ENCODE measurements at places on chromosomes 1 and 21.

DNA sequence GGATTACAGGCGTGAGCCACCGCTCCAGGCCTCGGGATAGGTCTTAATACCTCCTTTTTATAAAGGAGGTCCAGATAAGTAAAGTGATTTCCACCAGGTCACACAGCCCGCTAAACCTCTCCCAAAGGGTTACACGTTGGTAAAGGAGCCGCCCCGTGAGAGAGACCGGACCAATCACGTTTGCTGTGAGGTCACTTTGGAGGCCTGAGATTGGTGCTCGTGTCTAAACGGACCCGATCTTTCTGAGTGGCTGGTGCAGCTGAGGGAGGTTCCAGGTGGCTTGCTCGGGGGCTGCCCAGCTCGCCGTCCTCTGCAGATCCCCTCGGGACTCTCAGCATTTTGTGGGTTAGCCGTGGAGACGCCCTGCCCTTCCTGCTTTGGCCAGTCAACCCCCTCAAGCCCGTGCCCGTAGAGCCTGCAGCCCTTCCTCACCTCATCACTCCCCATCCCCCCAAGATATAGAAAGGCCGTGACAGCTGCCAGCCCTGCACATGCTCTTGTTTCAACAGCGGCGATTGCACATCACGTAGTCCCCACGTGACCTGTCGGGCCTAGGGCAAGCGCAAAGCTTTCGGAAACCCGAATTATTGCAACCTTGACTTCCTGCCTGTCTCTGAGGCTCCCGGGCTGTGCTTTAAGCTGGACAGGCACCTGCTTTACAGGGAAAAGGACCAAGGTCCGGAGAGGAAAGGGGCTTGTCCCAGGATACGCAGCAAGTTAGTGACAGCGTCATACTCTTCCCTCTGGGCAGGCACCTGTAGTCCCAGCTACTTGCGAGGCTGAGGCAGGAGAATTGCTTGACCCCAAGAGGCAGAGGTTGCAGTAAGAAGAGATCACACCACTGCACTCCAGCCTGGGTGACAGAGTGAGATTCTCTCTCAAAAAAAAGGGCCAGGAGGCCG is 5.0 kb upstream of the COA7 start:
- peak; percentile 90 for DNase-seq

DNA sequence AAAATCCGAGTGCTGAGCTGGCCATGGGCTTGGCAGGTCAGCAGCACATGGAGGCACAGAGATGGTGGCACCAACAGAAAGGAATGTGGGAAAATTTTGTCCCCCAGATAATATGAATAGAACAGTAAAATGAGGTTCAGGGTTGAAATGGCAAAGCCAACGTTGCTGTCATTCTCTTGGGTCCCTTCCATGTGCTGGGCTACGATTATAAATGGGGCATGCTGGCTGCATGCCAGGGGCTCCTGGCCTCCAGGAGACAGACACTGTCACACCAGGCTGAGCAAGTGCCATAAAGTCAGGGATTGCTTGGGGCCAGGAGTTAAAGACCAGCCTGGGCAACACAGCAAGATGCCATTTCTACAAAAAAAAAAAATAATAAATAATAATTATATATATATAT is 77.1 kb downstream of the TOMM20 start:
- no peak for DNase-seq

- DNase-seq = peak; percentile 90
These were observed 30.8 kb downstream of the RSPH1 start for GRCh38 chr21:42465008-42465802.

DNA sequence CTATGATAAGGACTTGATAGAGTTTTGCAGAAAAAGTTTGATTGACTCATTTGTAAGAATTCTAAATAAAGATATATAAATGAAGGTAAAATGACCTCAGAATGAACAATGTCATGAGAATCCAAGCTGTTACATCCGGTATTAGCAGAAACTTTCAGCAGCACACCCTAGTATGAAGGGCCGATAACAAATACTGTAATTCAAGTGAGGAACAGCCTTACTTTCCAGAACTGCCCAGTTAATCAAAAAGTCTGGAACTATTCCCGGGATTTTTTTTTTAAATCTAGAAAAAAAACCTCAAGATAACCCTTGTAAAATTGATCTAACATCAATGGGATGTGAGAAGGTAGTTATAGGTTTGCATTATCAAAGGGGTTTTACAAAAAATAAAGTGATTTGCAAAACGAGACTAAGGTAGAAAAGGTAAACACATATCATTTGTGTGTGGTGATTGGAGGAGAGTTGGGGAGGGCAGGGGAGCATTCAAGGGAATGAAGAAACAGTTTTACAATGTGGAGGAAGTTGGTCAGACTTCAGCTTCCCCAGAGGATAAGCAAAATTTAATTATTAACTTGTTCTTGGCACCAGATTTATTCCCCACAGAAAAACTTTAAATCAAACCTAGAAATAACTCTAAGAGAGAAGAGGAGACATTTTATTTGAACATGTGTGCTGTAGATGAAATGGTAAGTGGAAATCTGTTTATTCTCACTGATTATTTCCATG is 75.9 kb upstream of the VCAM1 start:
- no peak for DNase-seq

DNA sequence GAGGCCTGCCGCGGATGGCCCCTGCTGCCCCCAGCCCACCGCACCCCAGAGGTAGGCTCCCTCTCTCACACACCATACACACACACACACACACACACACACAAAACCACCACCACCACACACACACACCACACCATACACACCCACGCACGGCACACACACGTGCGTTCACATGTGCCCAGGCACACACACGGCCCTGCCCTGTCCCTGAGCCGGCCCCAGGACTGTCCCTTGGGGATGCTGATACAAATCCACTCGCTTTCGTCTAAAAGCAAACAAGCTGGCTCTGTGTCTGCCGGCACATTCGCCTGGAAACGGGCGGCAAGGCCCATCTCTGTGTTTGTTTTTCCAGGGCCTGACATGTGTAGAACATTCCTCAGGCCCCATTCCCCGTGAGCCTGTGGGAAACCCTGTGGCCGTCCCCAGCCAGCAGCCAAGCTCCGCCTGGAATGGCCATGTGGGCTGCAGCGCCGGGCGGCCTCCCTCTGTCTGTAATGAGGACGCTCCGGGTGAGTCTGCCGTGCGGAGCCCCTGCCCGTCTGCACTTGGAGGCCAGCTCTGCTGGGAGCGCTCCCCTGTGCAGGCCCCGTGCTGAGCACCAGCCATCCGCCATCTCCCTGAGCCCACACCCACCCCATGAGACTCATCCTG is 67.4 kb downstream of the DMRTB1 start:
- DNase-seq = no peak

DNA sequence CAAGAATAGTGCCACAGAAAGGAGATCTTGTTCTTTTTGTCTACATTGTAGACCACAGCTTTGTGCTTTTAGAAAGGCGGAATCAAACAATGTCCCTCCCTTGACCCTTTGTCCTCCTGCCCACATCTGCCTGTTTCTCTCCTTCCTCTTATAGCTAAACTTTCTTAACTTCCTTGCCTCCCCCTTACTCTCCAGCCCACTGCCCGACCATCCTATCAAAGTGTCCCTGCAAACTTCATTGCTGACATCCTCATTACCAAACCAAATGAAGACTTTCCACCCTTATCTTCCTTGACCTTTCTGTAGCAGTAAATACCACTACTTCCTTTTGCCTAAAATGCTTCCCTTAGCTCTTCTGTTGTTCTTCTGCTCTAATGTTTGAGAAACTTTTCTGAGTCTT is 5.0 kb downstream of the SELP start:
- DNase-seq = no peak

DNA sequence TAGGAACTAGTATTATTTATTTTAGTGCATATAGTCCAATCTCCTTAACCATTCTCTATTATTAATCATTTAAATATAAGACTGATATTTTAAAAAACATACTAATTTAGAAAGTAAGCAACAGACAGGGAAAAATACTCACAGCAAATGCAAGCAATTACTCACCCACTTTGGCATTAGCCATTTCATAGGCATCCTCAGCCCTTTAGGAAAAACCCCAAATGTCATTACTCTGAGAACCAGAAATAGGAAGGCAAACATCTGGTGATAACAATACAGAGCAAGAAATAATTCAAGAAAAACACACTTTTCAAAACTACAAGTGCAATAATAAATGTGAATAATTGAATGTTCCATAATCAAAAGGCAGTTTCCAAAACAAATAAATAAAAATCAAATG is 545.1 kb downstream of the PLPP3 start:
- no peak for DNase-seq

DNA sequence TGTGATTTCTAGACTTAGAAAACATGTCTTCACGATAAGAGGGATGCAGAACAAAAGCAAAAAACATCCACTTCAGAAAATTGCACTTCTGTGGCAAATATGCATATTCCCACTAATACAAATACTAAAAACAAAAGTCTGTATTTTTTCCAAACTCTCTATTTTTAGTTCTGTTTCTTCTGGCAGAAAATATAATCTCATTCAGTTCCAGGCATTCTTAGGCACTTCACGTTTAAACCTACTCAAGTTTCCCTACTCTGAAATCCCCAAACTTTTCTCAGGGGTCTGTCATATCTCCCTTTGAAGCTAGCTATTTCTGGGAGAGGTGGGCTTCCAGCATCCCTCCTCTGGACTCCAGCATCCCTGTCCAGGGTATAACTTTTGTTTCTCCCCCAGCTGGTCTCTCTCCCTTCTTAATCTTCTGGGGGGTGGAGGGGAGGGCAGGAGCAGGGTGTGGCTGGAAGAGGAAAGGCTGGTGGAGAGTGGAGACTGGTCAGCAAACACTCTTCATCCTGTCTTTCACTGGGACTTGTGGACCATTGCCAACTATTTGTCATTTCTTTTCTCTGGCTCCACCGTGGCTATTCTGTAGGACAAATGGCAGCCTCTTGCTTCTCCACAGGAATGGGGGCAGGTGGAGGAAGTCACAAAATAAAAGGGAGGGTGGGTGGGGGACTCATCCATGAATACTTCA is 19.6 kb upstream of the NCF2 start:
- no peak for DNase-seq

DNA sequence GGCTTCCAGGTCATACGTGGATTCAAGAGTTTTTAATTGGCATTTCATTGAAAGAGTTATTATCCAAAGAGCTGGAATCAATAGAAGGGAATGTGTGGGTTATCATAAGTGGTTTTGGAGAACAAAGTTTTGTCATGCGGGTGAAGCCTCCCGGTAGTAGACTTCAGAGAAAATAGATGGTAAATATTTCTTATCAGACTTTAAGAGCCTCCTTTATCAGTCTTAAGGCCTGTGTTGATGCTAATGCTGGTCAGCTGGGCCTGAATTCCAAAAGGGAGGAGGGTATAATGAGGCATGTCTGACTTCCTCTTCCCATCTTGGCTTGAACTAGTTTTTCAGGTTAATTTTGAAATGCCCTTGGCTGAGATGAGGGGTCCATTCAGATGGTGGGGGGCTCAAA is 89.7 kb downstream of the ITSN1 start:
- no peak for DNase-seq

GRCh38 chr1:41479000-41479807 is 5.3 kb downstream of the EDN2 start:
- DNase-seq = no peak

GRCh38 chr1:180433873-180434272 is 68.5 kb downstream of the ACBD6 start:
- no peak for DNase-seq

DNA sequence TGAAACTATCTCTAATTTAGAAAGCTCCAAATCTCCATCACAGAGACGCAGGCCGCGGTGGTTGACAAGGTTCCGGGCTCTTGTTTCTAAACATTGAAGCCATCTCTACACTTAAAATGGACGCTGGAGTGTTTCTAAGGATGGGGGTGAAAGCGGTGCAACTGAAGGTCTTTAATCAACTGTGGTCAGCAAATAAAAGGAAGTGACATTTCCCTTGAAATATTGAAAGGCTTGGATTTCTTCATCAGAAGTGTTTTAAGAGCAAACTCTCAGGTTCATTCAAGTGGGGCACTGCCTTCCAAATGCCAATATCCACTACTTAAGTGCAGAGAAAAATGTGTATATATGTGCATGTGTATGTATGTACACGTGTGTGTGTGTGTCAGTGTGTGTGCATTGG is 117.3 kb downstream of the KAZN start:
- DNase-seq = peak; percentile 46

- DNase-seq = no peak
These were observed 67.0 kb downstream of the BACH1 start for GRCh38 chr21:29365661-29366265.

DNA sequence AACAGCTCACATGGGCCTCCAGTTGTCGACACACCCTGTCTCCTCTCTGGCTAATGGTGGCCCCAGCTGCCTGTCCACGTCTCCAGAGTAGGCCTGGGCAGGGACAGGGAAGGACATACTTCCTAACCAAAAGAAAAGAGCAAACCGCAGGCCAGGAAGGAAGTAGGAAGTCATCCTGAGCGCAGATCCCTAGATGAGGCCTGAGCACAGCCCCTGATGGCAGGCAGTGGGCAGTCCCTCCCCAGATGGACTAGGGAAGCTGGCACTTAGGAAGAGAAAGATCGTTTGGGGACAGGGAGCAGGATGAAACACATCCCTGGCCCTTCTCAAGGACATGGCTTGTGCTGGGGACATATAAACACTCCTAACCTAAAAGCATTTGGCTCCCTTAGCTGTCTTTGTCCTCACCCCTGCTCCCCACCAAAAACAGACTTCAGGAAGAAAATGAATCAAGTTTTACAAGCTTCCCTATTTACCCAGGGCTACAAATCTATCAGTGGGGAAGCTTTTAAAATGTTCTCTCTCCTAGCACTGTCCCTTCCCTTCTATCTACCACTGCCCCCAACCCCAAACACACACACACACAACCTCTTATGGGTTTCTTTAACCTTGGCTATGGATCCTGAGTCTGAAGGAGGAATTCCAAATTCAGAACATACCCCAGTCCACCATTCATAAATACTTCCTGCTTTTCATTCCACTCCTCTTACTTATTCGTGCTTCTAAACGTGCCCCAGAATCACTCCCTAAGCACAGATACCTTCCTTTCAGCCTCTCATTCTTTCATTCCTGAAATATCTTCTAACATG is 21.1 kb downstream of the SSBP3 start:
- DNase-seq = no peak

GRCh38 chr21:29125191-29125590 is 5.3 kb upstream of the MAP3K7CL start:
- no peak for DNase-seq

- DNase-seq = no peak
These were observed 397.5 kb downstream of the TGFB2 start for GRCh38 chr1:218742467-218743262.

- no peak for DNase-seq
These were observed 987.7 kb downstream of the TTLL7 start for GRCh38 chr1:83011265-83011664.

GRCh38 chr1:41200728-41201127 is 41.4 kb downstream of the SCMH1 start:
- no peak for DNase-seq

Data from common myeloid progenitor, CD34-positive (primary cell).